Amniotic stem cell (primary cell): ENCODE measurements at places on chromosomes 5 and 9.

DNA sequence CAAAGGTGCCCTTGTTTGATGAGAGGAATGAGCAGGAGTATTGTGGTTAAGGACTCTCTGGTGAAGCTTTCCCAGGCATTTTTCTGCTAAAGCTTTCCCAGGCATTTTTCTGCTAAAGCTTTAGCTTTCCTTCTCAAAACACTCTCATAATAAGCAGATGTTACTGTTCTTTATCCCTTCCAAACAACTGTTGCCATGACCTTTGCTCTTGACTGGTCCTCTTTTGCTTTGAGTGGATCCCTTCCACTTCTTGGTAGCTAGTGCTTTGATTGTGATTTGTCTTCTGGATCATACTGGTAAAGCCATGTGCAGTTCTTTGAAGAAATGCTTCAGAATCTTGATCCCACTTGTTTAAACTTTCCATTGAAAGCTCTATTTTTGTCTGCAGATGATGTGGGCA lies 85.8 kb downstream of the GPBP1 start:
- DNase-seq, result no peak

DNA sequence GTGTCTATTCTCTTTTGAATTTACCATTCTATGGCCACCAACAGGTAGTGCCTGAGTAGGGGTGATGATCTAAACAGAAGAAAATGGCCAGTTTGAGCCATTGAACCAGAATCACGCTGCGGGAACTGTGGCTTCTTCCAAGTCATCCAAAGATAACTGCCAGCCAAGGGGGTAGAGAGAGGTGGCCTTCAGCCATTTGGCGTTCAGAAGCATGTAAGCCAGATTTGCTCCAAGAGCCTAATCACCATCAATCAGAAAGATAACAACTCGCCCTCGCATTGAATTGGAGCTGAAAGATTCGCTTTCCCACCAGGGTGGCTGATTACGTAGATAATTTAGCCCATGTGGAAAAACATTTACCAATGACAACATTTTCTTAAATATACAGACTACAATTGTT lies 1302.7 kb upstream of the DMAC1 start:
- DNase-seq, result no peak

DNA sequence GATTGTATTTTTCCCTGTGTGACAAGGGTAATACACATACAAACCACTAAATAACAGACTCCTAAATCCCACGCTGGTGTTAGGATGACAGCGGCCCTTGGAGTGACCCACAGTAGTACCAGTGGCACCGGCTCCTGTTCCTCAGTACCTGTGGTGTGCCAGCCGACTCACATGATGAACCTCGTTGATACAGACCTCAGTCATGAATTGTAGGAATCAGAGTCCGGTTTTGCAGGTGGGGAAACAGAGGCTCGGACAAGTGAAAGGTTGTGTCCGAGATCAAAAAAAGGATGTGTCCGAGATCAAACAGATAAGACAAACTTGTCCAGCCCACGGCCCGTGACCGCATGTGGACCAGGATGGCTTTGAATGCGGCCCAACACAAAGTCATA lies 78.0 kb downstream of the AMBP start:
- DNase-seq, result no peak

GRCh38 chr5:110969502-110969901 lies 102.0 kb upstream of the TSLP start:
- DNase-seq, result no peak

GRCh38 chr5:73918791-73919221 lies 292.8 kb downstream of the ARHGEF28 start:
- DNase-seq, result no peak
